ENCODE measurements at places on chromosomes 7 and 10.

DNA sequence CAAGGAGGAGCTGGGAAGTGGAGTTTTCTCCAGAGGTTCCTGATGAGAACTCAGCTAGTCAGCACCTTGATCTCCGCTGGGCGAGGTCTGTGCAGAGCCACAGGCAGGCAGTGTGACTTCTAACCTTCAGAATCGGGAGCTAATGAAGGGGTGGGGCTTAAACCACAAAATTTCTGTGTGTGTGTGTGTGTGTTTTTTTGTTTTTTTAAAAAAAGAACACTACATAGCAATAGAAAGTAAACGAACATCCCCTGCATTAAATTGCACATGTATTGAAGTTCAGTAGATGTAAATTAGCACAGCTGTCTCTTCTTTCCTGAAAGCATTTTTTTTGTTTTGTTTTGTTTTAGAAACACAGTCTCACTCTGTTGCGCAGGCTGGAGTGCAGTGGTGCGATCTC is 46.2 kb downstream of the RBM17 start:
- no peak for DNase-seq

GRCh38 chr10:69742928-69743602 is 58.6 kb upstream of the COL13A1 start:
- DNase-seq, result no peak

GRCh38 chr10:91412354-91413087 is 2.4 kb downstream of the HECTD2 start:
- no peak for DNase-seq

DNA sequence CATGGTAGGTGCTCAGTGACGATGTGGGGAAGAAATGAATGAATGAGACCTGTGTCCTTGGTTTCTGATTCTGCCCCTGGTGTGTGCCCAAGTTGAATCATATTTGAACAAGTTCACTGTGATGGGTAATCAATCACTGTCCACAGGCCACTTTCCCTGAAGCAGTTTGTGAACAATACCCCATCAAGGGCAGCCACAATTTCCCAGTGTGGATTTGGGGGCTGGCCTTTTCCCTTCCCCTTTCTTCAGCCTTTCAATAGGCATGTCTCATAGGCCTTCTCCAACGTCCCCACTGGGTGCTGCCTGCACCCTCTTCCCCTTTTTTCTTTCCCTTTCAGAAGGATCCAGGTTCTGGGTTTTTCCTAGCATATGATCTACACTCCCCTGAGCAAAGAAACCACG is 64.7 kb downstream of the CREB5 start:
- DNase-seq, result no peak

DNA sequence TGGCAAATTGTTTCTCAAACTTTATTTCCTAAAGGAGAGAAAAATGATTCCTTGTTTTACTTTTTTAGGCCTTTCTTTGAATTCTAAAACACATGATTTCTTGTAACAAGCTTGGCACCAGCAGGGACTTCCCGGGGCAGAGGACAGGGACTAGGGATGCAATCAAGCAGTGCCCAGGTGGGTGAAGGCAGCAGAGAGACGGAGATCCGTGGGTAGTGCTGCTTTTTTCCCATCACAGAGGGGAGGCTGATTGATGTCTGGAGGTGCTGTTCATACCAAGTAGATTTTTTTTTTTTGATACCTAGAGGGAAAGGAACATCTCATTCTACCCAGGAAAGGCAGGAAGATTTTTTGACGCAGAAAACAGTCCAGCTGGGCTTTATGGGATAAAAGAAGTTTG is 91.9 kb downstream of the FAM171A1 start:
- DNase-seq, result no peak

DNA sequence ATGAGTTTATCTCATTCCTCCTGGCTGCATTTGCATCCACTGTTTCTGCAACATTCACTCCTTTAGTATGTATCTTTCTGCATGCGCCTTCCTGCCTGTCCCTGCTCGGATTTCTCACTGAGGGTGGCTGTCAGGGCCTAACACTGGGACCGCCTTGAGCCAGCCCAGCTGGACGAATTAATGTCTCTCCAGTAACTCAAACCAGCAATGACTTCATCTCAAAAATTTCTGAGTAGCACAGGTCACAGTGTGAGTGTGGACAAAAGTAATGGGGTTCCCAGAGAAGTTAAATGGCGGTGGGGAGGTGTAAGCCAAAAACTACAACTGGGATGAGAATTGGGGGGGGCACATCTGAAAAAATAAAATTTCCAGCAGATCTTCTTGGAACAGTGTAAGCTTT is 444.0 kb upstream of the MGMT start:
- DNase-seq, result no peak

- no peak for DNase-seq
Observed at GRCh38 chr7:43328336-43328735, 215.9 kb downstream of the HECW1 start.

DNA sequence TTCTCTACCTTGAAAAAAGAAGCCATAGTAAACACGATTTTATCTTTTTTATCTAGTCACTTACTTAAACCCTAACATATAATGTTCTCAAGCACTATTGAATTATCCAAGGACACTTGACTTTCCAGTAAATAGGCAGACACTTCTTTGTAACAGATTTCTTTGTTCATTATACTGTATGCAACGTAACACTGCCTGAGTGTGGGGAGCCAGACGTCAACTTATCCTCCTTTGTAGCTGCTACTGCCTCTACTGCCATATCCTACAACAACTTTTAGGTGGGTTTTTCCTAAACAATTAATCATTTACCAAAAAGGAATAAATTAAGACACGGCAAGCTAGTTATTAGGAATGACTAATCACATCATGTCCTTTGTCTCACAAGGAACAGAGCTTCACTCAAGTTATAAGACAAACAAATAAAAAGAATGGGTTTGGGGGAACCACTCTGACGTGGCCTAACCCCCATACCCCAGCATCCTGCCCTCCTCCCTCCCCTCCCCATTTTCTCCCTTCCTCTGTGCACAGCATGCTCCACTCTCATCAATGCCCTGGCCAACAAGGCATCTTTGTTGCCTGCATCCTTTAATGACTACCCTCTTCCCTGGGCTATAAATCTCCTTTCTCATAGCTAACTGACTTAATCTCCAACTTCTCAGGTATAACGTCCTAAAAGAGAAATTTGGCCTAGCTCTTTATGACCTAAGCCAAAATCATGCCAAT is 43.3 kb downstream of the DOCK4 start:
- no peak for DNase-seq

DNA sequence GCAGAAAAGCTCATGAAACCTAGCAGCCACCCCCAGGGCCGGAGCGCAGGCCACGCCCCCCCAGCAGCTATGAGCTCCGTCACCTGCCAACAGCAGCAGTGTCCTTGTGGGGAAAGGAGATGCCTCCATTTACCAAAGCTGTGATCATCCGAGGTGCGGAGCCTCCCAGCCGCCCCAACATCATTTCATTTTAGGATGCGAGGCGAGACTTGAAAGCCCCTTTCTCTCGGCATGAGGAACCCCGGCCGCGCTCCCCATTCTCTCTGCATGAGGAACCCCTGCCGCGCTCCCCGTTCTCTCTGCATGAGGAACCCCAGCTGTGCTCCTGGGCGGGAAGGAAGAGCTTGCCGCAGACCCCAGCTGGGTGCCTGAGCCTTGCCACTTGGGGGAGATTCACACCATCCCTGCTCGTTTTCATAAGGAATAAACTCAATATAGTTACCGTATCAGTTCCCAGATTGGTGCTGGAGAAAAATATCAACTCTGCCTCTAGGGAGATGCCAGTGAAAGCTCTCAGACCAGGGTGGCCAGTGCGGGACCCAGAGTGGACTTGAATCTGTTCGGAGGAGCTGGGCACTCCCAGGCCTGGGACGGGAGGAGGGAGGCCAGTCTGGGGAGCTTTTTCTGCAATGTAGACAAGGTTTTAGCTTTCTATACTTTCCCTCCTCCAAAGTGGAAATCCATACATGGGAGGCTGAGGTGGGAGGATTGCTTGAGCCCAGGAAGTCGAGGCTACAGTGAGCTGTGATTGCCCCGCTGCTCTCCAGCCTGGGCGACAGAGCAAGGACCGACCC is 35.0 kb downstream of the JAKMIP3 start:
- DNase-seq, result no peak

DNA sequence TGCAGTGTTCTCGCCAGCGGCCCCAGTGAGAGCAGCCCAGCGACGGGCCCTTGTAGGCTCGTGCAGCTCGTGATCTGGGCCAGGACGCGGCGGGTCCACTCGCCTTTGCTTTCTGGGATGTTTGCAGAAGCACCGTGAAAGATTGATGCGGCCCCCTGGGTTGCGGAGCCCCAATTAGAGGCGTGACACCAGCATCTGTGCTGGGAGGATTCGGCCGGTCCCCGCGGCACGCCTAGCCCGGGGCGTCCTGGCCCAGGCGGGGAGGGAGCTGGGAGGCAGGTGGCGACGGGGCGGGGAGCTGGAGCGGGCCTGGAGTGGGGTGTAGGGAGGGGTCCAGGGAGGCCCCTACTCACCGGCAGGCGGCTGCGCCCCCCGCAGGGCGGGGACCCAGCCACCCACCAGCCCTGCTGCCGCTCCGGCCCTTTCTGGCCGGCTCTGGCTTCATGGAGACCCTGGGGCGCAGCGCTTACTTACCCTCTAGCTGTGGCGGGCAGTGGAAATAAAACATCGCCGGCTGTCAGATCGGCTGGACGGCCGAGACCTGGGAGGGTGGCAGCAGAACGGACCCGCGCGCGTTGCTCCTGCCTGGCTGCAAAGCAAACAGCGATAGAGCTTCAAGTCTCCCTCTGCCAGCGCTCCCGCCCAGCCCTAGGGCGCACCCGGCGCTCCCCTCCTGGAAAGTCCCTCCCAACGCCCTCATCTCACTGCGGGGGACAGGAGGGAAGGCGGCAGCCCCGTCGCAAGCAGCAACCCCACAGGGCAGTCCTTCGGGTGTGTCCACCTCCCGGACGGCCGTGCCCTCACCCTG is 752 bp downstream of the DRGX start:
- DNase-seq, result no peak

DNA sequence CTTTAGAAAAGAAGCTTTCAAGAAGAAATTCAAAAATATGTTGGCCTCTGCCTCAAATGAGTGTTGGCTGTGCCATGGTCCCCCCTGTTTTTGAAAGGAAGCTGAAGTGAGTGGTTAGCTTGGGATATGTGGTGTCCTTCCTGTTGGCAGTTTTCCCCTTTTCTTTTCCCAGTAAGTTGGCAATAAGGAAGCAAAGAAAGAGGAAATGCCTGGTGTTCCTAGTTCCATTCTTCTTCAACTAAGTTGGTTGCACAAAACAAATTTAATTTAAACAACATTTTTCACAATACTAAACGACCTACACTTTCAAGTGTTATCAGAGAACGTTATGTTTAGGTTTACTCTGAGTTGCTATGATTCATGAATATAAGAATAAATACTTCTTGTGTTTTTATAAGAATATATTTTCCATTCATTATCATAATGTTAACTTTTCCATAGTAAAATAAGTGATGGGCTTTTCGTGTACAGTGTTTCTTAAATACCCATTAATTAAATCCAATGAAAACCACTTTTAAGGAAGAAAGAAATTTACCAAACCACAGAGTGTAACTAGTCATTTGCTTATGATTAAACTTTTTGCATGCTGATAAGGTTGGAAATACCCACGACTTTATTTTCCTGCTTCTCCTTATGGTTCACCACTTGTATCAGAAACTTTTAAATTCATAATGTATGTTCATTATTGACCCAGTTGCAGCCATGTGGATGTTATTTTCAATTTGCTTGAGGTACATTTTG is 7.7 kb downstream of the HDAC9 start:
- DNase-seq, result no peak

DNA sequence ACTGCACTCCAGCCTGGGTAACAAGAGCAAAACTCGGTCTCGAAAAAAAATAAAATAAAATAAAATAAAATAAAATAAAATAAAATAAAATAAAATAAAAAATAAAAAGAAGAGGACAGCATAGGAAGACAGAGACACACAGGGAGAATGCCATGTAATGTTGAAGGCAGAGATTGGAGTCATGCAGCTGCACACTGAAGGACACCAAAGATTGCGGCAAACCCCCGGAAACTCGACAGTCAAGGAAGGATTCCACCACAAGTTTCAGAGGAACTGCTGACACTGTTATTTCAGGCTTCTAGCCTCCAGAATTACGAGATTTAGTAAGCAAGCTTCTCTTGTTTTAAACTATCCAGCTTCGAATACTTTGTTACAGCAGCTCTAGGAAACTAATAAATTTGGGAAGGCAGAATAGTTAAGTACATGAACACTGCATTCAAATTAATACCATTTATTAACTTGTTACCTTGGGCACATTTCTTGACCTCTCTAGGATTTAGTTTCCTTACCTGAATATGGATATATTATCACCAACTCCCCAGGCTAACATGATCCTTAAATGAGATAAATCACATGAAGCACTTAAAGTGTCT is 9.5 kb downstream of the CPED1 start:
- DNase-seq, result no peak

GRCh38 chr10:30832749-30833627 is 198.7 kb downstream of the ZNF438 start:
- DNase-seq, result no peak

DNA sequence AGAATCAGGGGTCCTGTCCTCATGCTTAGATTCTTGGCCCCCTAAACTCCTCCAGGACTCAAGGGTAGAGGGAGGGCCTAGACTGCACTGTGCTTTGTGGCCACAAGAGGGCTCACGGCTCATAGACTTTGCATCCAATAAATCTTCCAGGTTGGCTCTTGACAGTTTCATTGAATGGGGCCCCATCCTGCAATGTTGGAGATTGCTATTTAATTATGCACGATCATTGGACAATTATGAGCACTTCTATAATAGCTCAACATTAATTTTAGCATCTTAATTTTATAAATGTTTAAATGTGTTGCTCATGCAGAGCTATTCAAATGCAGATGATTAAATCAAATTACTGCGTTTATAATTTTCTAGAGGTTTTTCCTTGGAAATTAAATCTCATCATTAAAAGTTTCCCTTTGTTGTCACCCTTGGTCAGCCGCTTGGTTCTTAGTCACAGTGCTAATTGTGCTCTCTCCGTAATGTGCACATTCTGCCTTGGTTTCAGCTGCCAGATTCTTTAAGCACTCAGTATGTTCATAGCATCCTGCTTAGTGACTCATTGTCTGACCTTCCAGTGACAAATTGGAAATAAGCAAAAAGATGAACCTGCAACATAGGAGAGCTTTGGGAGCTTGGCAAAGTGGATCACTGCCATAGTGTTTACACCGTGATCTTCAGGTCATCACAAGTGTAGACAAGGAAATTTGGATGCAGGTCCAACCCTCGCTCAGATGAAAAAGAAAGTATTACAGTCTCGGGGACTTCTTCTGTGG is 33.4 kb upstream of the PLPP4 start:
- no peak for DNase-seq

All from activated CD4-positive, alpha-beta T cell treated with anti-CD3 and anti-CD28 coated beads for 1 hour (primary cell).